ENCODE measurements at places on chromosomes 12 and 14. TPM values are rescaled to one million over a fixed set of nuclear protein-coding genes. Genes with fewer than 3 reads are reported as not detected.

Gene PTPRB
- 22.3 TPM for polyA plus RNA-seq

DNA sequence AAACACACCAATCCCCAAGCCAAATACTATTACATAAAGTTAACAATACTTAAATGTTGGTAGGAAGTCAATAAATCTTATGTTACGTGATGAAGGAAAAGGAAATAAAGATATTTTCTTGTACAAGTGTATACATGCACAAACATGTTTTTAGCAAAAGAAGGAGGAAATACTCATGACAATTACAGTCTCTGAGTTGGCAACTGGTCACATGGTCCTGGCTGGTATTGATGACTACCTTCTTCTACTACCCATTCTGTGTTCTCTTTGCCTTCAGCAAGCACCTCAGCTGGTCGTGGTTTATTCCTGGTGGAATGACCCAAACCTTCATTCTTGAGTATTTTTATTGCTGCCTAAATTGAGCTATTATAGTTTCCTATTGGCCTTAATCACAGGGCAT is 84.8 kb downstream of the PLBD1 start:
- no peak for DNase-seq

Gene POLE2
- polyA plus RNA-seq, result 15.3 TPM

Gene TCL1B
- polyA plus RNA-seq, result 1.4 TPM

Gene TPH2
- polyA plus RNA-seq, result not detected

Gene MYBPC1
- polyA plus RNA-seq, result 0.37 TPM

Gene RND1
- 4.2 TPM for polyA plus RNA-seq

GRCh38 chr12:4849115-4849541 is 60.6 kb upstream of the KCNA1 start:
- no peak for DNase-seq

GRCh38 chr14:97046967-97047366 is 249.8 kb downstream of the VRK1 start:
- no peak for DNase-seq

Gene PLEKHH1
- 40.6 TPM for polyA plus RNA-seq

GRCh38 chr12:88381466-88381865 is 198.8 kb downstream of the KITLG start:
- DNase-seq, result no peak

- DNase-seq, result no peak
These were observed 10.9 kb downstream of the KMT2D start for GRCh38 chr12:49049566-49050224.

Gene KRT85
- not detected for polyA plus RNA-seq

- no peak for DNase-seq
These were observed 103.5 kb upstream of the FRMD6 start for GRCh38 chr14:51548187-51548586.

Gene PRB2
- not detected for polyA plus RNA-seq

DNA sequence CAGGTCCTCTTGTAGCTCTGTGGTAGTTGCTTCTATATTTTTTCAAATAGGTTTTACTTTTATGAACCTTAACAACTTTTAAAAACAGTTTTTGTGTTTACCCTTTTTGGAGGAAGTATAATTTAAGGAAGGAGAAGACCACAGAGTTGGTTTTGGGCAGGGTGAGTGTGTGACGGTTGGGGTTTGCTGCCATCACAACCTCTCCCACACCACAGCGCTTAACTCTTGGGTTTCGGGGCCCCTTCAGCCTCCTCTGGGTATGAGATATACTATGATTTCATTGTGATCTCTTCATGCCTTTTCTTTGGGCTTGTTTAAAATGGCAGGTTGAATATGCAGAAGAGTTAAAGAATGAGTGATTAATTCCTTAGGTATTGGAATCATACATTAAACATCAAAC is 228.7 kb upstream of the CRY1 start:
- DNase-seq, result no peak

GRCh38 chr14:51836417-51836816 is 24.0 kb upstream of the GNG2 start:
- no peak for DNase-seq

DNA sequence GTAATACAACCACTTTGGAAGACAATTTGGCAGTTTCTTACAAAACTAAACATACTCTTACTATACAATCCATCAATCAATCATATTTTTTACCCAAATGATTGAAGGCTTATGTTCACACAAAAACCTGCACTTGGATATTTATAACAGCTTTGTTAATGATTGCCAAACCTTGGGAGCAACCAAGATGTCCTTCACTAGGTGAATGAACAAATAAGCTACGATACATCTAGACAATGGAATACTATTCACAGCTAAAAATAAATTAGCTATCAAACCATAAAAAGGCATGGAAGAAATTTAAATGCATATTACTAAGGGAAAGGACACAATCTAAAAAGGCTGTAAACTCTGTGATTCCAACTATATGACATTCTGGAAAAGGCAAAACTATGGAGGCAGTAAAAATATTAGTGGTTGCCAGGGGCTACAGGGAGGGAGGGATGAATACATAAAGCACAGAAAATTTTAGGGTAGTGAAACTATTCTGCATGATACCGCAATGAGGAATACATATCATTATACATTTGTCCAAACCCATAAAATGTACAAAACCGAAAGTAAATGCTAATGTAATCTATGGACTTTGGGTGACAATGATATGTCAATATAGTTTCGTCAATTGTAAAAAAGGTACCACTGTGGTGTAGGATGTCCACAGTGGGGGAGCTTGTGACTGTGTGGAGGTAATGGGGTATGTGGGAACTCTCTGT is 70.5 kb downstream of the GPR65 start:
- no peak for DNase-seq

Gene RPGRIP1
- polyA plus RNA-seq, result 0.64 TPM

DNA sequence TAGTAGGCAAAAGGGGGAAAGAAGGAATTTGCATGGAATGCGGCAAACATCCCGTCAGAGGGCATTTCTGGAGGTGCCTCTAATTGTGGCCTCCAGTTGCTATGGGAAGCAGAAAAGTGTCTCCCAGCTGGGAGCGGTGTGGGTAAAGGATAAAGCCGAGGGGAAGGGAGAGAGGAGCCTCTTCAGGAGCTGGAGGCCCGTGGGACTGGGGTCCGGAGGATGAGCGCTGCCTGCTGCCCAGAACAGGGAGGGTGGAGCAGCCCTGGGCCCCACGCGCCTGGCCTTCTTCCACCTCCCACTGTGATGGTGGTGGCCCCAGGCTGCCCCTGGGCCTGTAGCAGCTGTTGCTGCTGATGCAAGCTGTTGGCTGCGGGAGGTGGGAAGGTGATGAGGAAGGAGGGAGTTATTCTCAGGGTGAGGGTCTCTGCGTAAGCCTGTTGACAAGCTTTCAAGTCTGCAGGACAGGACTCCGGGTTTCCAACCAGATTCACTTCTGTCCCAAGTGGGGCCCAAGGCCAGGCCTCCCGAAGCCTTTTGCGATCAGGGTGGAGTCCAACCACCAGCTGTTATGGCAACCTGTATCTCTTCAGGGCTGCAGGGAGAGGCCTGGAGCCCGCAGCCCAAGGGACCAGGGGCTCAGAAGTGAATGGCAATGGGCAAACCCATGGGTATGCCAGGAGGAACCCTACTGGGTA is 19.1 kb upstream of the PGF start:
- DNase-seq, result no peak

- DNase-seq, result no peak
These were observed 7.4 kb downstream of the PARP2 start for GRCh38 chr14:20350860-20351259.

DNA sequence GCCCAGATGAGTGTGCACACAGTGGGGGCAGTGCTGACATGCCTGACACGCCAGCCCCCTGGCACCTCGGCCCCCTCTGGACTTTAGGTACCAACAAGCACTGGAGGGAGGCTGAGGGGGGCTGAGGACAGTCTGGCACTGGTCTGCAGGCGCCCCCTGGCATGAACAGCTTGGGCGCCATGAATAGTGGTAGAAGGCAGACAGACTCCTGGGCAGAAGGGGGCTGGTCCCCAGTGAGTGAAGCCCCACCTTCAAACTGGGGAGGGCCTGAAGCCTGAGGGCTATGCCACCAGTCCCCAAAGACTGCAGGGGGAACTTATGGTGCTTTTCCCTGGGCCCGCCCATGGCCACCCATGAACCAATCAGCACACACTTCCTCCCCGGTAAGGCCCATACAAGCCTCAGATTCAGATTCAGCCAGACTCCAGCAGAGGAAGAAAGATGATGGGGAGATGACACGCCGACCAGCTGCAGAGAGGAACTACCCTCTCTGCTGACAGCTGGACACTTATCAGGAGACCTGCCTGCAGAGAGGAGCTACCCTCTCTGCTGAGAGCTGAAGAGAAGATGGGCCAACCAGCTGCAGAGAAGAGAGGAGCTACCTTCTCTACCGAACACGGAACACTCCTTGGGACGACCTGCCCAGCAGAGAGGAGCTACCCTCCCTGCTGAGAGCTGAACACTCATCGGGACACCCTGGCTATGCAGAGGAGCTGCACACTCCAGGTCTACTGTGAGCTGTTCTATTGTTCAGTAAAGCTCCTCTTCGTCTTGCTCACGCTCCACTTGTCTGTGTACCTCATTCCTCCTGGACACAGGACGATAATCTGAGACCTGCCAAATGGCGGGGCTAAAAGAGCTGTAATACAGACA is 324.5 kb downstream of the PCNX1 start:
- DNase-seq, result no peak

DNA sequence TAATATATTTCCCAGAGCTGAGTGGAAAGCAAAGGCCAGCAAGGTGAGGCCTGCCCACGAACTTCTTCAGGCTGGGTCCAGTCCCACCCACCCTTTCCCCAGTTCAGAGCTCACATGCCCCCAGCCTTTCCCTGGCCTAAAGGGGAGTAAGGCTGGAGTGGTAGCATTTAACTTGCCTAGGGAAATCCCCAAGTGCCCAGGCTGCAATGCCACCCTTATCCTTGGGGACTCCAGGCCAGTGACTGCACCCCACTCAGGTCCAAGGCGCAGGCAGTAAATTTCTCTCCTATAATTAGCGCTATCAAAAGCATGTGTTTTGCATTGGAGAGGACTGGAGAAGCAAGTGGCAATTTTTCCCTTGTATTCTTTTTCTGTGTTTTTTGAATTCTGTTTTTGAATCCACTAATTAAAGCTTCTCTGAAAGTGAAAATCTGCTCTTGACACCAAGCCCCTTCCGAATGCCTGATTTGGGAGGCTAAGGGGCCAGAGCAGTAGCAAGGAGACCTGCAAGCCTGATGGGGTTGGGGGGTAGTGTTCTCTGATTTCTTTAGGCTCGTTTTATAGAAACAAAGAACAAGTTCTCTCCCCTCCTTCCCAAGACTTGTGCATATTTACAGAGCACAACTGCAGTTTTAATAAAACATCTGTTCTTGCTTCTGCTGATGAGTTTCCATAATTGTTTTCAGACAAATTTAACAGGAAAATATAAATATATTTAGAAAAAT is 3.5 kb upstream of the HOXC6 start:
- DNase-seq, result no peak

- no peak for DNase-seq
These were observed 42.6 kb upstream of the LIMA1 start for GRCh38 chr12:50325890-50326391.

Gene TEX22
- 1.6 TPM for polyA plus RNA-seq

DNA sequence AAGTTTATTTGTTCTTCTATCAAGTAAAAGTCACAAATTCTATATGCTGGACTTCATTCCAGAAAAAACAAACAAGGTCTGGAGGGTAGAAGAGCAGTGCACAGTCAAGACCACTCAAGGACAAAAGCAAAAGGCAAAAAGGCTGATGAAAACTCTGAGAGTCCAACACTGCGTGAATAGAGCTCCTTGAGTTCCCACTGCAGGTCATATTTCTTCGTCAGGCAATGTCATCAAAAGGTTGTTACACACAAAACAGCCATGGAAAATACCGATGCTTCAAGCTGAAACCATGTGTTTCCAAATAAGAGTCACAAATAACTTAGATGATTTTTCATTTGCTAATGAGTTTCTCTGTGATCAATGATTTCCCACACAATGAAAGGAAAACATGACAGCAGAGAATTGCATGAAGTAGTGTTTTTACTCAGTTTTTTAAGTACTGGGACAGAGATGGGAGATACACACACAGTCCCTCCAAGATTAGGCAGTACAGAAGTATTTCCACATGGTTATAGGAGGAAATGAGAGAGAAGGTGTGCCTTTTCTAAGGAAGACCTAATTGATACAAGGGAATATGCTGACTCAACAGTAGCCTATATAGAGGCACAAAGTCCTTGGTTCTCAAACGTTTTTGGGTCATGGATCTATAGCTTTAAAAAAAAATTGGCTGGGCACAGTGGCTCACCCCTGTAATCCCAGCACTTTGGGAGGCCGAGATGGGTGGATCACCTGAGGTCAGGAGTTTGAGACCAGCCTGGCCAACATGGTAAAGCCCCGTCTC is 177.7 kb downstream of the MED13L start:
- DNase-seq, result no peak

DNA sequence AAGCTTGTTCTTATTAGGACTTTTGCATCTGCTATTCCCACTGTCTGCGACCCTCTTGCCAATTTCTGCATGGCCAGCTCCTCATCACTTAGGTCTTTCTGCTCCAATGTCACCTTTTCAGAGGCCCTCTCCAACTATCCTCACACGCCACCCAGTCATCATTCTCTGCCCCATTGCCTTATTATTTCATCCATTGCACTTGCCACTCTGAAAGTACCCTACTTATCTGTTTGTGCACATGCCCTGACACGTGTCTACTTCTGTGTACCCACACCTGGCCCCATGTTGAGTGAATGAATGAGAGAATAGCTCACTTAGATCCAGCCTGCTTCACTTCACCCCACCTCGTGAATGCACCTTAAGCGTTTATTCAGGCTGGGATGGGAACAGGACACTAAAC is 218.7 kb upstream of the TBX3 start:
- no peak for DNase-seq

Gene DEGS2
- polyA plus RNA-seq, result 10.8 TPM

Gene ZC3H10
- polyA plus RNA-seq, result 6.5 TPM

GRCh38 chr14:98249476-98249875 is 1022.5 kb downstream of the BCL11B start:
- no peak for DNase-seq

DNA sequence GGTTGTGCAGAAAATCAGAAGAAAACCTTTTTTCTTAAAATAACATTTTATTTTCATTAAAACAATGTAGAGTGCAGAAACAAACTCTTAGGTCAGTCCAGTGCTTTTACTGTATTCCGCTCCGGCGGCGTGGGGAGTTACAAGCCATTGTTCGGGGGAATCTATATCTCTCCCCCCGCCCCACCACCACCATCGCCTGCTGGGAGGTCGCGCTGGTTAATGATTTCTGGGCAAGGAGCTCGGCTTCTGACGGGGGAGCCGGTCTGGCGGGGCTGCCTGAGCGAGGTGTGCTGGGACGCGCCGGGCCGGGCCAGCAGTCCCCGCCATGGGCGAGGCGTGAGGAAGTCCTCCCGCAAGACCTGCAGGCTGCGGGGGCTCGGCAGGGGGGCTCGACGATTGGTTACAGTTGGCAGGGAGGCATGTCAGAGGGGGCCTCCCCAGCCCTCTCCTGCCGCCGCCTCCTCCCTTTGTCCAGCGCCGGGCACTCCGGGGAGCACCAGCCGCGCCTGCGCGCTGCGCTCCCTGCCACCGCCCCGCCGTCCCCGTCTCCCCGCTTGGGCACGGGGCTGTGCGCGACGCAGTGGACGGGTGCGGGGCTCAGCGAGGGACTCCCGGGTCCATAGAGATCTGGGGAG is 1.0 kb upstream of the DUSP6 start:
- DNase-seq, result no peak

DNA sequence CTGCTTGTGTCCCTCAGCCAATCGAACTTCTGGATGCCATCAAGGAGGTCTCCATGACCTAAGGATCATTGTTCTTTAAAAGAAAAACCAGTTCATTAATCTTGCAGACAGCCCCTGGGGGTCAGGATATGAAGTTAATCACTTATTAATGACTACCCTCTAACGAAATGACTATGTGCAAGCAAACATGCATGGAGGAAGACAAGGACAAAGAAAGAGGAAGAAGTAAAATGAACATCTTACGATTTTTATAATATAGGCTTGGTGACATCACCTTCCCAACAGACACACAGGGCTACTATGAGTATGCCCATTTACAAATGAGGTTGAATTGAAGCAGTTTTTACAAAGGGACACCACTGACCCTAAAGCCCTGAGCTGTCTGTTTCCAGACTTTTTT is 111.1 kb upstream of the AMIGO2 start:
- no peak for DNase-seq
